ENCODE measurements at places on chromosomes 1 and 21. TPM values are rescaled to one million over a fixed set of nuclear protein-coding genes. Genes with fewer than 3 reads are reported as not detected.

DNA sequence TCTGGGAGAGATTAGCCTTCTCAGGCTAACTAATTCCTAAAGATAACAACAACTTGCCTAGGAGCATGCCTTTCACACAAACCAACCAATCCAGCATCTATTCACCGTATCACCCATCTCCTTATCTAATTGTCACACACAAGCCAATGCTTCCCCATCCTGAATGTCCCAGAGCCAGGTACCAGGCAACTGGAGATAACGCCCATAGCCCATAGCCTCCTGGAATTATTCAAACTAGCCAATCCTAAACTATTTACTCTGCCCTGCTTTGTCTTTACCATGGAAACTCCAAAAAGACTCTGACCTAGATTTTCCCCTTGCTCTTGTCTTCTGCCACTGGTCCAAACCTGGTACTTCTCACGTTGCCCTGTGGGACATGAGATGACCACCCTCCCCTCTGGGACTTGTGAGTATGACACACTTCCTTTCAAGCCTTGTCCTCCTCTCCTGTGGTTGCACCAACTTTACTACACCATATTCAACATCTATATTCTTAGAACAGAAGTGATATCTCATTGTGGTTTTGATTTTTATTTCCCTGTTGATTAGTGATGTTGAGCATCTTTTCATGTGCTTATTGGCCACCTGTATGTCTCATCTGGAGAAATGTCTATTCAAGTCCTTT lies 8.8 kb upstream of the ATG4C start:
- no peak for DNase-seq

DNA sequence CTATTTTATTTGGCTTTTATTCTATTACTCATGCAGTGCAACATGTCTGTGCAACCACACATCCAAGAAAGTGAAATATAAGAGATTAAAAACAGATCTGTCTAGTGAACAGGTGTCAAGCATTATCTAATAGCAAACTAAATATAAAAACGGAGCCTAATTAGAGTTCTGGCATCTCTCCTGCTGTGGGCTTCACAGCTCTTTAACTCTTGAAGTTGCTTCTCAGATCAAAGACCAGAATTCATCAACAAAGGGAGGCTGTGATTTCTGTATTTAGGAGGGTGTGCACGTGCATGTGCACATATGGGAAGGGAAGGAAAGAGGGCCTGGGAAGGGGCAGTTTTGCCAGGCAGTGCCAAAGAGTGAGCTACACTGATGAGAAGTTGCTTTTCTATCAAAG lies 81.0 kb downstream of the MIS18A start:
- no peak for DNase-seq

DNA sequence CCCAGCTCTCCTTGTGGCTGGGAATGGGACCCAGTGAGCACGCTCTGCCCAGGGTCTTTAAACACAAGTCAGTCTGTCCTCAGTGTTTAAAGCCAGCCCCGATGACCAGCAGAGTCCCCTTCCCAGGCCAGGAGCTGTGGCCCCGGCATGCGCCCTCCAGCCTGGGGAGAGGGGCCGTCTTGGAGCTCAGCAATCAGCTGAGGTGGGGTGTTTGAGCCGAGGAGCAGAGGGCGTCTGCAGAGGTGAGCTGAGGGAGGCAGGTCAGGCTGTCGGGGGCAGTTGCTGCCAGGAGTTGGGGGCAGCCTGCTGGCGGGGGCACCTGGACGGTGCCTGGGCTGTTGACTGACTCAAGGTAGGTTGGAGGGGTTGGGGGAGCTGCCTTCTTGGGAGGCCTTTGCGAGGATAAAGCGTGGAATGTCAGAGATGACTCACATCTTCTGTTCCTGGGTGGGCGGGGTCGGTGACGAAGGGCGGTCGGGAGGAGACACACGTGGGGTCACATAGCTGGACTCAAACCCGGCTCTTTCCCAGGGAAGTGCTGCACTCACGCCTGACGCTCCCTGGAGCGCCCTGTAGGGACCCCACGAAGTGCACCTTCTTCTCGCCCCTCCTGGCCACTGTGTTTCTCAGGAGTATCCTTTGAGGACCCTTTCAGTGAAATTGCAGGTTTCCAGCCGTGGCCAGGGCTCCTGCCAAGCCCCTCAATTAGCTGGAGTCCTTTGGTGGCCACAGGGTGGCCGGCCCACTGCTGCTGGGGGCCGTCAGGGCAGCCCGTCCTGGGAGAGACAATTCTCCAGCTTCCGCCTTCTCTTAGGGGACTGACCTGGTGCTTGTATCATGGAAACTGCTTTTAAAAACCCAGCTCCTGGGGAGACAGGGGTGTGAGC lies 86.2 kb downstream of the SIK1 start:
- peak; percentile 87 for DNase-seq

DNA sequence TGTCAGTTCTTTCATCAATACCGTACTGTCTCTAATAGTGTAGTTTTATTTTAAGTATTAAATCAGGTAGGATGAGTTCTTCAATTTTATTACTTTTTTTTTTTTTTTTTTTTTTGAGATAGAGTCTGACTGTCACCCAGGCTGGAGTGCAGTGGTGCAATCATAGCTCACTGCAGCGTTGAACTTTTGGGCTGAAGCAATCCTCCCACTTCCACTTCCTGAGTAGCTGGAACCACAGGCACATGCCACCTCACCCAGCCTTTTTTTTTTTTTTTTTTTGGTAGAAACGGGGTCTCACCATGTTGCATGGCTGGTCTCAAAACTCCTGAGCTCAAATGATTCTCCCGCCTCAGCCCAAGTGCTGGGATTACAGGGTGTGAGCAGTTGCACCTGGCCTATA lies 44.3 kb downstream of the INAVA start:
- DNase-seq: no peak

- peak; percentile 94 for DNase-seq
Measured at GRCh38 chr1:186236921-186237320, 138.1 kb downstream of the TPR start.

DNA sequence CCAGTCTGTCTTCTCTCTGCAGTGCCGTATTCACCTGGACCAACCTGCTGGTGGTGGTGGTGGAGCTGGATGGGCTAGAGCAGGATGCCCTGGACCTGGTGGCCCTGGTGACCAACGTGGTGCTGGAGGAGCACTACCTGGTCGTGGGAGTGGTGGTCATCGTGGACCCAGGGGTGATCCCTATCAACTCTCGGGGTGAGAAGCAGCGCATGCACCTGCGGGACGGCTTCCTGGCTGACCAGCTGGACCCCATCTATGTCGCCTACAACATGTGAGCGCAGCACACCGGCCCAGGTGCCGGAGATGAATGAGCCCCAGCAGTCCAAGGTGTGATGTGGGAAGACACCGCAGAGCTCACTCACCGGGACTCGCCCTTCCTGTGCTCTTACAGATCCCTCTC lies 37.5 kb downstream of the S100B start:
- DNase-seq: no peak

The SPATA45 gene
- 0.65 TPM for total RNA-seq

The NR1I3 gene
- not detected for total RNA-seq
